ENCODE measurements at places on chromosomes 11 and 22. TPM values are rescaled to one million over a fixed set of nuclear protein-coding genes. Genes with fewer than 3 reads are reported as not detected.

DNA sequence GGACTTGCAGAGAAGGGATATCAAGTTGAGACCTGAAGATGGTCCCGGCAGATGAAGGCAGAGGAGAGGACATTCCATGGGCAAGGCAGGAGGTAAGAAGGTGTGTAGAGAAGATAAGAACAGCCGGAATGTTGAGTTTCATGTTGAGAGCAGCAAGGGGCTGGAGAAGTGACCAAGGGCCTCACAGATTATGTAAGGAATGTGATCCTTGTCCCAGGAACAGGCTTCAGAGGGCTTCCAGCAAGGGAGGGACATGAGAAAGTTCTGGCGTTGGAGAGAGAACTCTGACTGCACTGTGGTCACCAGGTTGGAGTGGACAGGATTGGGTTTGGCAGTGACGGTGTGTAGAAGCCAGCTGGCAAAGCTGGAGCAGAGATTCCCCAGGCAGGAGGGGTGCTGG, 27.6 kb upstream of the PPFIA1 start:
- DNase-seq = no peak

DNA sequence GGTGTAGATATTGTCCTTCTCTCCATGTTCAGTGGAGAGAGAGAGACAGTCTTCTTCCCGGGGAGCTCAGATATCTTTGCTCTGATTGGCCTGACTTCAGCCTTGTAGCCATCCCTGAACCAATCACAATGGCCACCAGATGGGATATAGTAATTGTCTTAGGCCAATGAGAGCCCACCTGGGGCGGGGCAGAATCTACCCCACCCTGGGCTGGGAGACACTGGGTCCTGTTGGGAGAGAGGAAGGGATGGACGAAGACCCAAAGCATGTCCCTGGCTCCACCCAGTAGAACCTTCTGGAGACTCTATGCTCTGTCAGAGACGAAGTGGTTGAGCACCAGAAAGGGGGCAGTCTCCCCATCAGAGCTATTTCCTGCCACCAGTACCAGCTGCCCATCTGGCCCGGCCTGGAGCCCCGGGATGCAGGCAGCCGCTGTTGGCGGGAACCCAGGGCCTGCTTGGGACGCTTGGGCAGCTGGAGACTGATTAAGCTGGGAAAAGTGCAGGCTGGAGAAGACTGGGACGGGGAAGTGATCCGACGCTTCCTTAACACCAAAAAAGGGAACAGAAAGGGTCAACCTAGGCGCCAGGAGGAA, 31.6 kb upstream of the CBX7 start:
- no peak for DNase-seq

DNA sequence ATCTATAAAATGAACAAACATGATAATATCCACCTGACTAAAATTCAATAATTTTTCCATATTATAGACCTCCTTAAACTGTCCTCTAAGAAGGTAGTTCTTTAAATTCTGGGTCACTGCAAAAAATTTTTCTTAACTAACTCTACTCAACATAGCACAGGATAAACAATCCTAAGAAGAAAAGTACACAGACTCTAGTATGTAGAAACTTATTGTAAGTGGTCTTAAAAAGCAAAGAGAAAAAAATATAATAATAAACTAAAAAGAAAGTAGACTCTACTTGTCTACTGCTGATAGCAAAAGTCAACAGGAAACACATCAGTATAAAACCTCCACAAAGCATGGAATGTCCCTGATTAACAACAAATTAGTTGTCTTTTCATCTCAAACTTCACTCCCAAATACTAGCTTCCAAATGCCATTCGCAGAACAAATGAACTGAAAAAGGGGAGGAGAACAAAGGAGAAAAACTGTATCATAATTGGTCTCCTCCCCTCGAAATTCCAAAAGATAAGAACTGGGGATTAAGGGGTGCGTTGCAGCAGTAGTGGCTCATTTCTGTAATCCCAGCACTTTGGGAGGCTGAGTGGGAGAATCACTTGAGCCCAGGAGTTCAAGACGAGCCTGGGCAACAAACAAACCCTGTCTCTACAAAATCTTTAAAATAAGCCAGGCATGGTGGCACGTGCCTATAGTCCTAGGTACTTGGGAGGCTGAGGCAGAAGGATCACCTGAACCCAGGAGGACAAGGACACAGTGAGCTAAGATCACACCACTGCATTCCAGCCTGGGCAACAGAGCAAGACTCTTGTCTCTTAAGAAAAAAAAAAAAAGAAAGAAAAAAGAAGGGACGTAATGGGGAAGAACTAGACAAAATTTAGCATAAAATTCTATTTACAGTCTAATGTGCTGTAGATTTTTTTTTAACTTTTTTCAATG, 6.5 kb downstream of the FCHSD2 start:
- DNase-seq = no peak

- no peak for DNase-seq
Observed at GRCh38 chr11:10349806-10350205, 44.9 kb downstream of the ADM start.

DNA sequence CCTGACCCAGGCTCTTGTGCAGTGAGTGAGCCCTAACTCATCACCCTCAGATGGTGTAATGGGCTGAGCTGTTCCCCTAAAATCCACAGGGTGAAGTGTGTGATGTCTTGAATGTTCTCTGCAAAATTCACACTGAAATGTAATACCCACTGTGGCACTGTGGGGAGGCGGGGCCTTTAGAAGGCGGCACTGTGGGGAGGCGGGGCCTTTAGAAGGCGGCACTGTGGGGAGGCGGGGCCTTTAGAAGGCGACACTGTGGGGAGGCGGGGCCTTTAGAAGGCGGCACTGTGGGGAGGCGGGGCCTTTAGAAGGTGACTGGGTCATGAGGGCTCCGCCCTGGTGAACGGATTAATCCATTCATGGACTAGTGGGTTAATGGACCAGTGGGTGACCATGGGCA, 33.0 kb downstream of the CHID1 start:
- DNase-seq = no peak

DNA sequence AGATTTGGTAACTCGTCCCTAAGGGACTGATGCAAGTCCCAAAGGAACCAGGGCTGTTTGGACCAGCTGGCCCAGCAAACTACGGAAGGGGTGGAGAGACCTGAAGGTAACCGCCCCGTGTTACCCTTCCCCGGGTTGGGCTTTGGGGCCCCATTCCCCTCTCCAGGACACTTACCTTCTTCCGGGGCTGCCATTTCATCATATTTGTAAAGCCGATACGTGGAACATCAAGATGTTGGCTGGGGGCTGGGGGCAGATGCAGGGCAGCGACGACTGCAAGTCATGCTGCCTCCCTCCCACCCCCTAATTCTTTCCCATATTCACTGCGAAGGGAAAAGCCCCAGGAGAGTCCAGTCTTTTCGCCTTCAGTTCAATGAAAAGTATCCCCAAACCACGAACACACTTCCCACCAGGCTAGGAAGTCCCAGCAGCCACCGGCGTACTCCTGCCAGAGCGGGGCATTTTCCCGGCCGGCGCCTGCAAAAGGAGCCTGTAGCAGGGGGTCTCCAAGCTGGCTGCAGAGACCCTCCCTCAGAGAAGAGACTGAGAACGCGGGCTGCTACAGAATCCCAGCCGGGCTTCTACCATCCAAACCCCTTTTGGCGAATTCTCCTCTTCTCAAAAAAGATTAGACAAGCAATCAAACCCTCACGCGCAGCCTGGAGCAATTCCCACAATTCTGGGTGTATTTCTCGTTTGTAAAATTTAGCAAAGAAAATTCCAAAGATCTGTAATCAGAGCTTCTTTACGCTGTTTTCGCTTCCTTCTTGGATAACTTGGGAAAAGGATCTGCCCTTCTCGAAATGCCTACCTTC, 236.7 kb downstream of the TTC28 start:
- DNase-seq = no peak

GRCh38 chr11:133064961-133065360, 467.3 kb downstream of the OPCML start:
- DNase-seq = no peak

DNA sequence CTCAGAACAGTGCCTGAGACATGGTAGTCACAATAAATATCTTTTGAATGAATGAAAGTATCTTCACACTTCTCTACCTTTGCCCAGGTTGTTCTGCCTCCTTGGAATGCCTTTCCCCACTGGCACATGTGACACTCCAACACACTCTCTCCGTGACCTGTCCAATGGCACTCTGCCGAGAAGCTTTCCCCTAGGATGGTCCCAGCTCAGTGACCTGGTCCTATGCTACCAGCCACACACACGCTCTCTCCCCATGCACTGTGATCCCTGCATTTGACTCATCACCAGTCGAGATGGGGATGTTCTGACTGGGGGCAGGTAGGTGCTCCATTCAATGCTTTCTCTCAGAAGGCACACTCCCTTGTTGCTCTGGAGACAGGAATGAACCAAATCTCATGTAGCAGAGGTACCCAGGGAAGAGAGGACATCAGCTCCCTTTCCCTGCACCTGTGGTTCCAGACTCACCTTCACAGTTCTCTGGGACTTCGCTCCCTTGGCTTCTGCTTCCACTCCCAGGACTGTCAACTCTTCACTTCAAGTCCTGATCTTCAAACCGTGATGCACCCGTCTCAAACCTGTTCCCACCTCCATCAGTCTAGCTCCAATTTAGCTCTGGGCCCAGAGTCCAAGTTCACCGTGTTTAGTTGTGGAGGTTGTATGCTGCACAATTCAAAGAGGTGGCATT, 30.7 kb upstream of the LMO1 start:
- no peak for DNase-seq

DNA sequence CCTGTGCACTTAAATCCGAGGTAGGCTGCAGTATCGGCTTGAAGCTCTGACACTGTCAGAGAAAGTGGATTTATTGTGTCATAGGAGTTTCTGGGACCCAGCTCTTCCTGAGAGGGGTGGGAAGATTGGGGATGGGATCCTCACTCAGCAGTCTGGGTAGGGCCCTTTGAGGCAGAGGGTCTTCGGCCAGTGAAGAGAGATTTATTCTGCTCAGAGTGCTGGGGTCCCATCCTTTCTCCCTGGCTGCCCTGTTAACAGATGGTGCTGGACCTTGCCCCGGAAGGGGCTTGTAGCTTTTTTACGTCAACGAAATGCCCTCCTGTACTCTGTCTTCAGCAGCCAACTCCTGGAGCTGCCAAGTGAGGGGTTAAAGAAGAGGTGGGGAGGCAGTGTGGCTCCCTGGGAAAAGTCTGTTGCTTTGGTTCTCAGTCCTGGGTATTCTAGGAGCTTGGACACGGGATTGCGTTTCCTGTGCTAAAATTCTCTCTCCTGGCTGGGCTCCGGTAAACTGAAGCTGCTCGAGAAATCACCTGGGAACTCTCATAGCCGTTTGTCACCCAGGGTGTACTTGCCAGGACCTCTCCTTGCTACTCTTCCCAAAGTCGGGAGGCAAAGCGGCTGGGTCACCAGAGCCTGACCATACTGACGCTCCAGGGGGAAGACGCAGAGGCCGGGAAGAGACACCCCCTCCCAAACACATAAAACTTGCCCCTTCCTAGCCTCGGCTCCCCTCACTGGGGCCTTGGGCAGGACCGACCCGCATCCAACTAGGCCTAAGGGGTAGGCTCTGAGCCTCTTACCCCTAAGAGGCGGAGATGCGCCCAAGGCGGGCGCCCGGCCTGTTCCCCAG, 806 bp upstream of the SMDT1 start:
- DNase-seq = no peak

- no peak for DNase-seq
Observed at GRCh38 chr11:102202972-102203371, 92.7 kb downstream of the YAP1 start.

- DNase-seq = no peak
Observed at GRCh38 chr11:65791719-65792213, 4.9 kb downstream of the OVOL1 start.

- DNase-seq = no peak
Observed at GRCh38 chr22:19757140-19757984, 3.2 kb upstream of the TBX1 start.

DNA sequence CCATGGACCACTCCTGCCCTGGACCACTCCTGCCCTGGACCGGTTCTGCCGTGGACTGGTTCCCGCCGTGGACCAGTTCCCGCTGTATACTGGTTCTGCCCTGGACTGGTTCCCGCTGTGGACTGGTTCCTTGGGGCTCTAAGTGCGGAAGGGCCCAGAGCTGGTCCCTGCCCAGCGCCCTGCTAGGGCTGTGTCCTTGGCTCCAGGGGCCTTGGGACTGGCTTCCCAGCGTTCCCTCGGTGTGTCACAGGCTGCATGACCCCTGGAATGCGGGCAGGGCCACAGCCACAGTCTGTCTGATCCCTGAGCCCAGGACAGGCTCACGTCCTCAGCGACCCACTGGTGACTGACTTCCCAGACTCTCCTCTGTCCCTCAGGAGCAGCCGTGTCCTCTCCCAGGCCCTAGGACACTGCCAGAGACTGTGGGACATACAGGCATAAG, 412.2 kb downstream of the TBC1D22A start:
- no peak for DNase-seq

DNA sequence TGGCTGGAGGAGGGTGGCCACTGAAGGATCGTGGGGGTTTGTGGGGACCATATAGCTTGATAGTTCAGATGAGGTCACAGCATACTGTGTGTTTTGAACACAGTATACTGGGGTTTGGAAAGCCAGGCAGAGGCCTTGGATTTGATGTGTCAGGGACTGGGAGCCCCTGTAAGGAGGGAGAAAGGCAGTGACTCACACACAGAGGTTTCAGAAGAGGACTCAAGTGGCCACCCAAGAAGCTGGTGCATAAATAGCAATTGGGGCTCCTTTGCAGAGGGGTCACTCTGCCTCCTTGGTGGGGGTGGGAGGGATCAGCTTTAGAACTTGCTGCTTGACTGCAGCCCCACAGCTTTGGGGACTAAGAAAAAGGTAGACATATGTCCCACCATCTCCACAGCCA, 39.3 kb downstream of the SLC5A1 start:
- no peak for DNase-seq

DNA sequence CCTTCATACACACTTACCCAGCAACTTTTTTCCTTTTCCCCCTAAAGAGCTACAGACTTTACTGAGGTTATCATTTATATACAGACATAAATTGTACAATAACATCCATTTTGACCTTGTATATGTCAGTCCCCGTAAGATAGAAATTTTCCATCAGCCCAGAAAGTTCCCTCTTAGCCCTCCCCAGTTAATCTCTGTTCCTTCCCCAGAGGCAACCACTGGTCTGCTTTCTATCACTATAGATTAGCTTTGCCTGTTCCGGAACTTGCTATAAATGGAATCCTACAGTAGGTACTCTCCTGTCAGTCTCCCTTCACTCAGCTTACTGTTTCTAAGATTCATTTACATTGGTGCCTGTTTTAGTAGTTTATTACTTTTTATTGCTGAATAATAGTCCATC, 54.9 kb downstream of the TSPAN18 start:
- no peak for DNase-seq

DNA sequence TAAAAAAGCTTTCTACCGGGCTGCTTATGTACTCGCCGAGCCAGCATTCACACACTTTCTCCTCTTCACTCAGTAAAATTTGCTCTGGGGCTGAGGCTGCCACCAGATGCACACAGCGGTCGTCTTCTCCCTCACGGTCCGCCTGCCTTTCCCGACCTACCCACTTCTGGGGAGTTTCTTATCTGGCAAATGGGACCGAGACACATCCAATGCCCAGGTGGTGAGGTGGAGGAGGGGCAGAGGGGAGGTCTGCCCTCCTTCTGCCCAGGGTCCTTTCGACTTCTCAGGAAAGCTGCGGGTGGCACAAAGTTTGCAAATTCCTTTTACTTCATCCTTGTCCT, 43.9 kb downstream of the GRIK4 start:
- no peak for DNase-seq

GRCh38 chr22:40111451-40111850, 66.3 kb upstream of the TNRC6B start:
- DNase-seq = no peak

Gene CADM1
- 145 TPM for polyA plus RNA-seq

Gene RIMBP3C
- polyA plus RNA-seq = 0.43 TPM

Gene LMO1
- polyA plus RNA-seq = 0.68 TPM

Gene GAS2
- polyA plus RNA-seq = 10.7 TPM

Gene TMPRSS13
- polyA plus RNA-seq = 0.31 TPM

Gene ASCL2
- 4.7 TPM for polyA plus RNA-seq

Gene BCL2L13
- polyA plus RNA-seq = 45.4 TPM

Gene RPLP2
- polyA plus RNA-seq = 1,248 TPM

Gene EFCAB6
- polyA plus RNA-seq = 5.7 TPM

Gene TEX12
- polyA plus RNA-seq = 0.37 TPM

Gene FAM181B
- polyA plus RNA-seq = 0.86 TPM

Gene NLRP14
- polyA plus RNA-seq = 0.63 TPM

Measured in left renal pelvis (tissue), 4 donors.